T-cell (primary cell): ENCODE measurements at places on chromosomes 2 and 18.

GRCh38 chr2:64143169-64144056, 807 bp downstream of the PELI1 start:
- DNase-seq = peak; percentile 6

DNA sequence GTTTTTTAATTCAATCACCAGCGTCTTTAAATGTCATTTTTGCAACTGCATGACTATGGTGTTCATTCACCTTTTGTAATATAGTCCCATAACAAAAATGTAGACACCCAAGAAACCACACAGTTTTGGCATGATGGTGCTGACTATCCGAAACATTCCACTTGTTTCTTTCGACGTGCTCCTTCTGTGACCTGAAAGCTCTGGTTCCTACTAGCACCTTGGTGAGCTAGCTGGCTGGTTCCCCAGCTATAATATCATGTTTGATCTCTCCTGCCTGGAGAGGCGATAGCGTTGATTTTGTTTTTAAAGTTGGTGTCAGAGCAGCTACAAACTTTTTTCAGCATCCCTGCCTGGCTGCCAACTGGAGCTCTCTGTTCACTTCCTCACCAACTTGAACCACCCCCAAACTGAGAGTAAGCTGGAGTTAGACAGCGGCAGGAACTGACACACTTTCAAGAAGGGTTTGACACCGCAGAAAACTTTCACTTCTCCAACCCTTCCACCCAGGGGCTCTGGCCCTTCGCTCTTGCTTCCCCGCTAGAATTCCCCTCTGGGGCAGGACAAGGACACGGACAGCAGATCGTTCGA, 1.1 kb downstream of the ATAD2B start:
- peak; percentile 62 for DNase-seq

- no peak for DNase-seq
Measured at GRCh38 chr2:109497911-109498870, 115.6 kb downstream of the SEPTIN10 start.

- DNase-seq = peak; percentile 59
Measured at GRCh38 chr2:239934571-239935171, 90.5 kb downstream of the NDUFA10 start.

- DNase-seq = no peak
Measured at GRCh38 chr2:29262681-29263260, 147.6 kb downstream of the CLIP4 start.

DNA sequence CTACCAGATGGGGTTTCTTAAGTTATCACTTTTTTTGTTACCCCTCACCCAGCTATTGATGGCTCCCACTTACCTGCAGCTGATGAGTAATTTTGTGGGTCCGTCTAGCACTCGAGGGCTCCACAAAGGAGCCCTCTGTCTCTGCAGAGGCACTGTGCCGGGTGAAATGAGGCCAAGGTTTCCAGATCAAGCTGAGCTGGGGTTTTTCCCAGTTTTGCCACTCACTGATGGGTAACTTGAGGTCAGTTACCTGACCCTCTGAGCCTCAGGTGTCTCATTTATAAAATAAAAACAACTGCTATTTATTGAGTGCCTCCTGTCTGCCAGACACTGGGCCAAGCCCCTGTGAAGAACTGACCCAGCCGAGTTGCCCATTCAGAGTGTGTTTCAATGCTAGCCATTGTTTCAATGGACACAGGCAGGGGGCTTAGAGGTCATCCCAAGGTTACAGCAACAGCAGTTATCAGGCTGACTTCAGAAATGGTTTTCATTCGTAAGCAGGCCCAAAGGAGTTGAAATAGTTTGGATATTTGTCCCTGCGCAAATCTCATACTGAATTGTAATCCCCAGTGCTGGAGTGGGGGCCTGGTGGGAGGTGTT, 192.9 kb downstream of the NCK2 start:
- DNase-seq = no peak

- peak; percentile 7 for DNase-seq
Measured at GRCh38 chr2:195318440-195319111, 338.4 kb upstream of the SLC39A10 start.

DNA sequence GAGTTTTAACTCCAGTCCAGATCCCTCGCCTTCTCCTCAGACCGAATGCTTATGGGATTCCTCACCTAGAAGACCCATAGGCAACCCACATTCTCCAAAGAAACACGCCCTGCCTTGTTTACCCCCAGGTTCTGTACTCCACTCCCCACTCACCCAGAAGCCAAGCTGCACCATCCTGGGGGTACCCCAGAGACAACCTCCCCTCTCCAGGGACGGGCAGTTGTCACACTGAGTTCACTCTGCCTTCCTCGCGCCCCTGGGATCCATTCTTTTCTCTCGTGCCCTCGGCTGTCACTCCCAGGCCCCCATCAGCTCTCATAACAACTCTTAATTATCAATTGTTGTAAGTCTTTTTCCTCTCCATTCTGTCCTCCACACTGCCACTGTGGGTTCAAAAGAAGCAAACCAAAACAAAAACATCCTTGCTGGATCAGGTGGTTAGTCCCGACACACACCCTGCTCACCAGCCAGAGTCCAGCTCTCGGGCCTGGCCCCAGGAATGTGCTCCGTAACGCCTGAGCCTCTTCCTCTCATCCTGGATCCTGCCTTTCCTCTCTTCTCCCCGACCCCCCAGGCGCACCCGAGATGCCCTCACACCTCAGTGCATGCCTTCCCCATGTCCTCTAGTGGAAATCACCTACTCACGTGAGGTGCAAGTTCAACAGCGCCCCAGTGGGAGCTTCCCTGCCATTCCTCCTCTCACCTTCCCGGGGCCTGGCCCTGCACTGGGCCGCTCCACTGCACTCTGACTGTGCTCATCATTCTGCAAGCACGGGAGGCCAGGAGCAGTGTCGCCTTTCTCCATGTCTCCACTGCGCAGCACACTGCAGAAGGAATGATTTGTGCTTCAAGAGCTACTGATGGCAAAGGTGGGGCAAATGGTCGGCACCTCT, 20.7 kb downstream of the COX7A2L start:
- no peak for DNase-seq

- no peak for DNase-seq
Measured at GRCh38 chr2:30522421-30522820, 75.4 kb downstream of the LCLAT1 start.

GRCh38 chr2:205198140-205198525, 484.2 kb upstream of the NRP2 start:
- DNase-seq = no peak

DNA sequence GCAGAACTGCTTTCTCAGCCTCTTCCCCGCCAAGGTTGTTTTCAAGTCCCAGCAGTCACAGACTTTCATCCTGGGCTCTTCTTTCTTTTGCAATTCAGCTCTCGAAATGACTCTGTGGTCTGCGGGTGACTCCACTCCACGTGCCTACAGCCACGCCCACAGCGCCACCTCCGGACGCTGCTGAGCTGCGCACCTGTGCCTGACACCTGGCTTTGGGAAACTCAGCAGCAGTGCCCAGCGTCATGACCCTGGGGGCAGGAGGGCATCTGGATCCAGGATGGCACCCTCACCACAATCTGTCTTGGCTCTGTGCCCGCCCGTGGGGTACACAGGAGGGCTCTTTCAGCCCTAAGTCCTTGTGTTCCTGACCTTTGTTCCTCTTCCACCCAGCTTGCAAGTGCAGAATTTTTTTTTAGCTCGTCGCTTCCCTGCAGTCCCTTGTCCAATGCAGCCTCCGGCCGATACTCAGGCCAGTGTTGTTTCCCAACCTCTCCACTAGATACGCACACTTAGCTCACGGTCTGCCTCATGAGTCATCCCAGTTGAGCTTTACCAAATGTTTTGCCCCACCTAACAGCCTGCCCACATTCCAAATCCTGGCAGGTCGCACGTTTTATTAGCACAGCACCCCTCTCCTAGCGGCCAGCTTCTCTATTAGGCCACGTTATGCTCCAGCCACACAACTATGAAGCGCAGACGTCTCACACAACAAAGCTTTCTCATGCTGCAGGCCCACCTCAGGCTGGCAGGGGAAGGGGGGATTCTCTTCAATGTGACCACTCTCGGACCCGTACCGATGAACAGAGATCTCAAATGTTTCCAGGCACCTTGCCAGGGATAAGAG, 6.5 kb upstream of the CAPN10 start:
- DNase-seq = peak; percentile 78

- DNase-seq = peak; percentile 59
Measured at GRCh38 chr2:64873472-64873924, 115.7 kb upstream of the SLC1A4 start.

GRCh38 chr2:168920504-168921157, 19.5 kb downstream of the G6PC2 start:
- DNase-seq = no peak

DNA sequence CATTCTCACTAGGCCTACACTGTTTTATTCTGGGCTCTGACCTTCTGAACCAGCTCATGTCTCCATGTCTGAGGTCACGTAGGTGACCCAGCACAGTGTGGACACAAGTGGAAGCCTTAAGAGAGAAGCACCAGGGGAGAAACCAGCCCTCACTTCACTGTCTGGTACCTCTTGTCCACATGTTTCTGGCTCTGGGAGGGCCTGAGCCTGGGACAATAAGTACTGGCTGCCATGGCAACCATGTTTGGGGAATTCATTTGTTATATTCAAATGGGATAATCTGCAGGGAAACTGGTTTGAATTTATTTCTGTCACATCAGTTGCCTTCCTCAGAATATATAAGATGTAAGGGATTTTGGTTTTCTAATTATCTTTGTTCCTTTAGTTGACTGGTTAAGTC, 23.3 kb downstream of the MYO3B start:
- no peak for DNase-seq

DNA sequence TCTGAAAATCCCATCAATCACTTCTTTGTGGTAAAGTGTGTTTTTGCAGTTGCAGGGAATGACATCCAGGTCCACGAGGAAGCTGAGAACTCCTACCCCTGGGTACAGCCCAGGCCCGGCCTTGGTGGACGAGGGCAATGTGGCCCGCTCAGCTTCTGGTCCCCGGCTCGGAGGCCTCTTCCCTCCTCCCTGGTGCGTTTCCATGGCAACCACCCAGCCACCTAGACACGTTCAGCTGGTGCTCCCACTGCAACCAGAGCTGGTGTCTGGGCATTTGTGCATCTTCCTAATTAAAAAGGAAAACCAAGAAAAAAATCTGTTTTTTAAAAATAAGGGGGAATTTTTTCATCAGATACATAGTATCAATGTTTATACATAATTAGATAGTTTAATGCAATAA, 603.6 kb upstream of the SALL3 start:
- no peak for DNase-seq

DNA sequence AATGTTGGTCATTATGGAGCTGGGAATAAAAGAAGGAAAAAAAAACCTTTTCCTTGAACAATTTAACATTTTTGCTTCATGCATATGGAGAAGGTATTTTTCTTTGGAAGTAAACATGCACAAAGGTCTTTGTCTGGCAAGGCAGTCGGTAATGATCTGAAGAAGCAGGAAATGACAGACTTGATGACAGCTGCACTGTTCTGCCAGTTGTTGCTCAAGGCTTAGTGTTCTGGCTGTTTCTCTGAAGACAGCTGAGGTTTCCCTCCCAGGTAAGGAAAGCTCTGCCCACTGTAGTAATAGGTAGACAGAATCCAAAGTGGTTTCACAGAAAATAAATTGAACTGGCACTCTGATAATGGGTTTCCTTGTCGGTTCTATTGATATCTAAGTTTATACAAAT, 308.4 kb upstream of the GCFC2 start:
- DNase-seq = no peak

GRCh38 chr2:135586148-135586547, 54.9 kb downstream of the R3HDM1 start:
- no peak for DNase-seq

GRCh38 chr2:195124391-195125079, 532.5 kb upstream of the SLC39A10 start:
- DNase-seq = no peak

GRCh38 chr2:241729868-241730267, 4.6 kb upstream of the D2HGDH start:
- no peak for DNase-seq

DNA sequence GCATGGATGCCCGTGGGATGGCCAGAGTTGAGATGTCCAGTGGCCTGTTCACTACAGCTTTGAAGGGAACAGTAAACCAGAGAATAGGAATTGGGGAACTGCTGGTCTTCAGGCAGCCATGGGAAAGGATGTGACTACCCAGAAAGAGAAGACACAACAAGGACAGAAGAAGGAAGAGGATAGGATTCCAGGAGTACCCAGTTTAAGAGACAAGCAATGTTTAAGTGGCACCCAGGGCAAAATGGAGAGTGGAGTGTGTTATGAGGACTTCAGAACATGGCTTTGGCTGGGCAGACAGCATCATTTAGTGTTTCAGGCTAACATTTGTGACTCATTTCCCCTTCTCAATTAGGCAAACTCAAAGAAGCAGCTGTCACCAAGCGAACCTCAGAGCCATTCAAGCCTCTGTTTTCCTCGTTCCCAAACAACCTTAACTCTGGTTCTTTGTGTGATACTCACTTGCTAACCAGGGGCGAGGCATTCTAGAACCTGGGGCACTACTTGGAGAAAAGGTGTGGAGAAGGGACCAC, 4.0 kb upstream of the FAM124B start:
- no peak for DNase-seq

GRCh38 chr2:31238126-31238905, 4.4 kb downstream of the EHD3 start:
- no peak for DNase-seq

DNA sequence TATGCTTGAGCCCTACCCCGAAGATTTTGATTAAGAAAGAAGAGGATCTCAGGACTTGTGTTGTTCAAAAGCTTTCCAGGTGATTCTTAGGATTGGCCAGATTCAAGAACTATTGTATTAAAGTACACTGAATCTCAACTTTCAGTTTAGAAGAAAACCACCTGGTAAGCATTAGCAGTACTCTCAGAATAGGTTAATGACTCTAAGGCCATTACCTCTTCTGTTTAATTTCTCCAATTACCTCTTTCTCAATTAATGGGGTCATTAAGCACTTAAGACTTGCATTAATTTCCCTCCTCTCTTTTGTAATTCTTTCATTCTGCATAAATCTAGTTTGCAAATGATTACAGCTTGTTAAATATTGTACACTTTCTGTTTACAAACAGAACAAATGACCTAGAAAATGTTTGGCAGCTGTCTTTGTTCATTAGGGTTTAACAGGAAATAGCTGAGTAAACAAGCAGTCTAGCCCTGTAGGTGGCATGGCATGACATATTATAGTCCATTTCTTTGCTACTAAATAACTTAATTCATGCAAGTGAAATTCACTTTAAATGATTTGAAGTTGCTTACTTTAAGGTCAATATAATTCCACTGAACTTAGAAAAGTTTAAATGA, 20.4 kb upstream of the TDRD15 start:
- DNase-seq = no peak

- DNase-seq = no peak
Measured at GRCh38 chr18:73118121-73118816, 250.5 kb upstream of the NETO1 start.

- DNase-seq = no peak
Measured at GRCh38 chr2:52341732-52342131, 1309.8 kb upstream of the NRXN1 start.
